ENCODE measurements at places on chromosomes 7 and 10. TPM values are rescaled to one million over a fixed set of nuclear protein-coding genes. Genes with fewer than 3 reads are reported as not detected.
A peak's percentile ranks its signal among the peaks of the same experiment; 100 is the strongest.

- no peaks in the 10 kb centered on the region for H3K4me1 ChIP-seq
- peaks cover 40% of the 10 kb centered on the region for H3K27me3 ChIP-seq
- no peak overlapping the region for H3K27ac ChIP-seq
- ATAC-seq = no peak
These were observed 40.0 kb downstream of the SVOPL start for GRCh38 chr7:138661069-138661635.

DNA sequence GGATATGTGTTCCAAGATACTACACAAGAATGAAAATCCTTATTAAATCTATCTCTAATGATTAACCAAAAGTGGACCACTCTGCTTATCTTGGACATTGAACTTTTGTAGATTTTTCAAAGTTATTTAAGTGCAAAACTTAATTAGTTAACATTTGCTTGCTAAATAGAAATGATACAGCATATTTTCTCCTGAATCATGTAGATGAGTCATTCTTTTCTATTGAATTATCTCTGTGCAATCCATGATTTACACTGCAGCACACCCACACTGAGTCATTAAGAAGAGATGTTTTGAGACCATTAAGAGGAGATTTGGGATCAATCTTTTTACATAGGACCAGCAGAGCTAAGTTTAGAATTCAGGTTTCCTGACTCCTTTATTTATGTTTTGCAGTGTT, 6.6 kb upstream of the ABCC2 start:
- H3K27me3 ChIP-seq = no peaks in the 10 kb centered on the region
- no peak overlapping the region for H3K4me3 ChIP-seq
- H3K4me1 ChIP-seq = no peaks in the 10 kb centered on the region
- no peak for ATAC-seq
- H3K27ac ChIP-seq = no peak overlapping the region
- no peaks in the 10 kb centered on the region for H3K36me3 ChIP-seq

DNA sequence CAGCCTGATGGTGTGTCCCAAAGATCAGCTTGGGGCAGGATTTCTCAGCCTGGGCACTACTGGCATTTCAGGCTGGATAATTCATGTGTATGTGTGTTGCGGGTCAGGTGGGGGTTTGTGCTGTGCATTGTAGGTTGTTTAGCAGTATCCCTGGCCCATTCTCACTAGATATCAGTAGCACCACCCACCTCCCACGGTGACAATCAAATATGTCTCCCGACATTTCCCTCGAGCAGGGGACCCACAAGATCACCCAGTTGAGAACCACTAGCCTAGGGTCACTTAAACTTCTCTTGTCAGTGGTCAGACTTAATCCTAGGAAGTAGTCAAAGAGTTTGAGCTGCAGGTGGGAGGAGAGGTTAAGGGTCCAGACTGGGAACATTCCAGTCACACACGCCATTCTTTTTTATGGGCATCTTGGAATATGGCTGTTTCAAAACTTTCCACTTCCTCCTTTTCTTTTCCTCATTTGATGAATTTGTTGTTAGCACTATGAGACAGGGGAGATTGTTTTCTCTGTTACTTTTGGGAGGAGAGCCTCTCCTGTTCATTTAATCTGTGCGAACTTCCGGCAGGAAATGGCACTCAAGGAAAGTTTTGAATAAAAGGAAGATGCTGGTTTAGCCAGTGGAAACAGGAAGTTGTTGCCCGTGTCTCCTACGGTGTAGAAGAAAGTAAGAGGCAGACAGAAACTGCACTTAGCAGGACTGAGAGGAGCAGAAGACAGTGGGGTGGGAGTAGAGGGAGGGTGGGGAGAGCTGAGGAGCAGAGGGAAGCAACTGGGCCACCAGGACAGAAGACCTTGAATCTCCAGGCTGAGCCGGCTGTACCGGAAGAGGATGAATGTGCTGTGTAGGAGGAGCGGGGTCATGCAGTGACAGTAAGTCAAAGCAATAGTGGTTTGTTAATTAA, 17.6 kb upstream of the EXOC6 start:
- H3K27me3 ChIP-seq = no peaks in the 10 kb centered on the region
- H3K4me1 ChIP-seq = peaks cover 12% of the 10 kb centered on the region
- peak overlapping the region; percentile 77 for H3K4me3 ChIP-seq
- peak overlapping the region; percentile 86 for H3K27ac ChIP-seq
- no peaks in the 10 kb centered on the region for H3K36me3 ChIP-seq

- H3K4me3 ChIP-seq = no peak overlapping the region
- no peaks in the 10 kb centered on the region for H3K36me3 ChIP-seq
- H3K27ac ChIP-seq = no peak overlapping the region
- H3K27me3 ChIP-seq = no peaks in the 10 kb centered on the region
These were observed 97.6 kb upstream of the ITGB1 start for GRCh38 chr10:33055625-33056024.

GRCh38 chr10:7922707-7923106, 104.4 kb downstream of the TAF3 start:
- no peak overlapping the region for H3K27ac ChIP-seq
- no peak overlapping the region for H3K4me3 ChIP-seq
- peaks cover 4% of the 10 kb centered on the region for H3K4me1 ChIP-seq
- H3K36me3 ChIP-seq = no peaks in the 10 kb centered on the region

DNA sequence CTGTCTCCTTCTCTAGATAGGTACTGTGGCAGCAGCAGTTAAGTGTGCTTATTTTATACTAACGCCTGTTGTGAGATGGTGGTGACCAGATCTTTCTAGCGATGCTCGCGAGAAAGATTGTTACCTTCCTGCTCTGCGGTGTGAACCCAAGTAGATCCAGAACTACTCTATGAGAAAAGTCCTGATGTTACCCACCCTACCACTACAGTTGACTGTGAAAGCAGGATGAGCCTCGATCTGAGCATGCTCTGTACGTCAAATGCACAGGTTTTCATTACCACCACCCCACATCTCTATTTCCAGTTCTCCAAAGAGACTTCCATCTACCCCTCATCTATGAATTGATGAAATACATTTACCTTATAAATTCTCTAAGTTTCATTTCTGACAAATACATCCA, 64.6 kb upstream of the KCTD7 start:
- peaks cover 91% of the 10 kb centered on the region for H3K36me3 ChIP-seq
- H3K27me3 ChIP-seq = no peaks in the 10 kb centered on the region
- no peaks in the 10 kb centered on the region for H3K4me1 ChIP-seq
- no peak overlapping the region for H3K4me3 ChIP-seq
- no peak for ATAC-seq
- H3K27ac ChIP-seq = peak overlapping the region; percentile 28

- ATAC-seq = no peak
- H3K4me1 ChIP-seq = peaks cover 9% of the 10 kb centered on the region
- peaks cover 36% of the 10 kb centered on the region for H3K36me3 ChIP-seq
- H3K4me3 ChIP-seq = no peak overlapping the region
- no peaks in the 10 kb centered on the region for H3K27me3 ChIP-seq
These were observed 182.5 kb downstream of the KMT2E start for GRCh38 chr7:105196473-105196872.

GRCh38 chr10:112184052-112184371, 447 bp upstream of the GPAM start:
- H3K4me3 ChIP-seq = peak overlapping the region; percentile 89
- H3K27ac ChIP-seq = peak overlapping the region; percentile 92
- H3K4me1 ChIP-seq = peaks cover 5% of the 10 kb centered on the region
- H3K27me3 ChIP-seq = peaks cover 6% of the 10 kb centered on the region
- ATAC-seq = no peak
- peaks cover 17% of the 10 kb centered on the region for H3K36me3 ChIP-seq

- H3K4me1 ChIP-seq = no peaks in the 10 kb centered on the region
- H3K4me3 ChIP-seq = no peak overlapping the region
- H3K27me3 ChIP-seq = peaks cover 11% of the 10 kb centered on the region
- no peak overlapping the region for H3K27ac ChIP-seq
These were observed 6.1 kb downstream of the ADCY1 start for GRCh38 chr7:45580053-45580872.

DNA sequence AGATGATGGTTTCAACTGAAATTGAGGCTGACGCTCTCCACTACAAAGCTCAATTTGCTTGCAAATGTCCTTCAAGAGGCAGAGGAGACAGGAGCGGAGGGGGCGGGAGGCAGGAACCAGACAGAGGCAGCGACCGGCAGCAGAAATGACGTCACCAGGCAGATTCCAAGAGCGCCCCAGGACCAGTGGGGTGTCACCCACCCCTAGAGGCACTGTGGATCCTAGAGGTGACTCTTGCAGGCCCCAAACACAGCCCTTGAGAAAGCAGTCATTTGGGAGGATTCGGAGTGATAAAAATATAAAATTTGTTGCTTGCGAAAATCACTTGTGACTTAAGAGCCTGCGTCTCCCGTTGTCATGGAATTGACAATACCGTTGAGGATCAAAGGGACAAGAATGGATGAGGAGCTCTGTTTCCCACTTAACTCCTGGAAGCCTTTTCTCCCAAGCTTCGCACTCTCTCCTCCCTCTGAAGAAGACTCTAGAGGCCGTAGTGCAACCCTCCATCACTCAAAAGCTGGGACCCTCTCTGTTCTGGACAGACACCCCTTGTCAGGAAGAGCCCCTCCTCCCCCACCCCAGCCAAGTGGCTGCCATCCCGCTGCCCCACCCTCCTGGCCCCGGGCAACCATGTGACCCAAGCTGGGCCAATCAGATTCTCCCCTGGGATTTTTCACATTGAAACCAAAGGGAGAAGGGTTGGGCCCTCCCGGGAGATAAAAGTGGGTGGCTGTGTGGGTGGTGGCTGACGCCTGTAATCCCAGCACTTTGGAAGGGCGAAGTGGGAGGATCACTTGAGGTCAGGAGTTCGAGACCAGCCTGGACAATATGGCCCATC, 16.3 kb upstream of the SLC29A4 start:
- peaks cover 5% of the 10 kb centered on the region for H3K27me3 ChIP-seq
- no peaks in the 10 kb centered on the region for H3K36me3 ChIP-seq
- no peak overlapping the region for H3K4me3 ChIP-seq

GRCh38 chr10:129971381-129972144, 7.5 kb upstream of the EBF3 start:
- H3K36me3 ChIP-seq = peaks cover 8% of the 10 kb centered on the region
- no peak overlapping the region for H3K27ac ChIP-seq
- H3K4me1 ChIP-seq = no peaks in the 10 kb centered on the region
- peaks cover 44% of the 10 kb centered on the region for H3K27me3 ChIP-seq
- peak; percentile 51 for ATAC-seq

DNA sequence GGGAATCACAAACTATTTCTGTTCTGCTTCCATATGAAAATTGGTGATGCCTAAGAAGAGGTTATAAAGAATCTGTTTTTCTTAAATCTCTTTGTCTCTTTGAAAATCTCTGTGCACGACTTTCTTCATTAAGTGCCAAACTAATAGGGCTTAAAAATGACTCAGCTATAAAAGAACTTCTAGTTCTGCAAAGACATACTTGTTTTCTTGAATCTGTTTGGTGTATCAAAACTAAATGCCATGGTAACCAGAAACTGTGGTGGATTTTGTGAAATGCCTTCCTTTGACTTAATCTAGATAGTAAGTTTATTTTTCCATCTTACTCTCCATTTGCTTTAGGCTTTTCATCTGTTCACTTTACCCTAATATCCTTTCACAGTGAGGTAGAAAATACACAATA, 417.8 kb downstream of the PARD3 start:
- H3K4me3 ChIP-seq = no peak overlapping the region
- ATAC-seq = no peak
- H3K27me3 ChIP-seq = peaks cover 8% of the 10 kb centered on the region

Gene GOLGA7B
- 5.8 TPM for total RNA-seq

Gene UNCX
- not detected for total RNA-seq
